ENCODE measurements at places on chromosomes 16 and 17. TPM values are rescaled to one million over a fixed set of nuclear protein-coding genes. Genes with fewer than 3 reads are reported as not detected.

The SAMD14 gene
- total RNA-seq: 1.3 TPM

- no peak for ATAC-seq
These were observed 60.6 kb upstream of the KIFC3 start for GRCh38 chr16:57862698-57863433.

The FOXO3B gene
- total RNA-seq: 4.7 TPM

DNA sequence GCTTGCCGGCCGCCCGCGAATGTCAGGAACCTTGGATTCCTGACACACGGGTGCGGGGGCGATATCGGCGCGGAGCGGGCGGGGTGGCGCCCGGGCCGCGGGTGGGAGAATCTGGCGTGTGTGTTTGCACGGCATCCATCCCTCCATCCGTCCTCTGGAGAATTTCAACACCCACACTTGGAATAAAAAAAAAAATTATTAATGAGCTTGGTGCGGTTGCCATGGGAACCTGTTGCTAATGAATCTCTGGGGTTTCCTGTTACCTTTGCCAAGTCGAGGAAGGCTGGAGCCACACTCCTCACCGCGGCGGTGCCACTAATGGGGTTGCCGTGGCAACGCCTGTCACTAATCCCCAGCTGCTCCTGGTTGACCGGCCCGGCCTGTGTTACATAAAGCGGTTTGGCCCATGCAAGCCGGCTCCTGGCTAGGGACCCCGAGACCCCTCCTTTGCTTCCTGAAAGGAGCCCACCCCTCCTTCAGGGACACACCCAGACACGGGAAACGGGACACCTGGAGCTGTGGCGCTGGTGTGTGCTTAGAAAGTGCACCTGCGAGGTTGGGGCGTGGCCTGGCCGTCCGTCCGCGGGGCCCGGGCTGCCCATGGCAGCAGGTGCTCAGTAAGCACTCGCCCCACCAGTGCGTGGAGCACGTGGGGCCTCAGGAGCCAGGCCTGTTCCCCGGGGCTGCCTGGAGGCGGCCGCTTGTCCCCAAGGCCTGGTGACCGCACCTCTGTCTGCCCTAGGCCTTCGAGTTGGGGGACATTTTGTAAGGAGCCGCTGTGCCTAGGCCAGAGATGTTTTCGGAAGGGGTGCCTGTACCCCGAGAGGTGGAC lies 14.6 kb downstream of the CACNA1H start:
- no peak for ATAC-seq

DNA sequence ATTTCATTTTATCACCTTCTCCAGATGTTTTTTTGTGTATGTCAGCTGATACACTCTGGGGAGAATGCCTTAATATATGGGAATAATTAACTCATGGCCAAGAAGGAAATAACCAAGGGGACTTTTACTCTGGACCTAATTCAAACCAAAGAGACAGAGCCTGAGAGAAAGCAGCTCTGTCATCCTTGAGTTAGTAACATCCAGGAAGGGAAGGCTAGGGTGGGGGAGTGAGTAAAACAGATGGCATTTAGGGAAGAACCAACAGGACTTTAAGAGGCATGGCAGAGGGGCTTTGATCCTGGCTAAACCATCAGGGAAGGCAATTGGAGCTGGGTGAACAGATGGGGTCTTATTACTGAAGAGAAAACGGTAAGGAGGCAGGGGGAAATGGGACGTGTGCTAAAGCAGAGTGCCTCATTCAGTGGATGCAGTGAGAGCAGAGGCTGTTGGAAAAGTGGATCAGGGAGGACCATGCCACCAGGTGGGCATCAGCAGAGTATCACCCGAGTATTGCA lies 2.5 kb upstream of the SMPD3 start:
- no peak for ATAC-seq

GRCh38 chr17:1087381-1088241 lies 90.7 kb downstream of the TIMM22 start:
- ATAC-seq: peak; percentile 79

All from gastroesophageal sphincter (tissue), 4 donors.